Substantia nigra (tissue), 51 donors: ENCODE measurements at places on chromosomes 3 and 15.
A peak's percentile ranks its signal among the peaks of the same experiment; 100 is the strongest.

DNA sequence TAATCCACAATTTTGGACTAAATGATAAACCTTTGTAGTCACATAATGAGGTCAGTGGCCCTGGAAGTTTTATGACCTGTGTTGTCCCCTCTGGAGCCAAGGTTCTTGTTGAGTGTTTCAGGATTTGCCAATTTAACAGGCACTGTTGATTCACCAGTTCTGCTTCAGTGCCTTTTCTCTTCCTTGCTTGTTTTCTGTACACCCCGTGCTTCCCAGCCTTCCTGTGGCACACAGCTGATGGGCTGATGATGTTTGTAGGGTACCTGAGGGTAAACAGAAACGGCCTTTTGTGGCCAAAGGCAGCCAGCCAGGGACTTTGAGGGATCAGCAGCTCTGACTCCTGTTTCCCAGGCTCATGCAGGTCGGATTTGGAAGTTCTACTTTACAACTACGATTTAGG, 13.3 kb downstream of the GYG1 start:
- DNase-seq: peak; percentile 24

DNA sequence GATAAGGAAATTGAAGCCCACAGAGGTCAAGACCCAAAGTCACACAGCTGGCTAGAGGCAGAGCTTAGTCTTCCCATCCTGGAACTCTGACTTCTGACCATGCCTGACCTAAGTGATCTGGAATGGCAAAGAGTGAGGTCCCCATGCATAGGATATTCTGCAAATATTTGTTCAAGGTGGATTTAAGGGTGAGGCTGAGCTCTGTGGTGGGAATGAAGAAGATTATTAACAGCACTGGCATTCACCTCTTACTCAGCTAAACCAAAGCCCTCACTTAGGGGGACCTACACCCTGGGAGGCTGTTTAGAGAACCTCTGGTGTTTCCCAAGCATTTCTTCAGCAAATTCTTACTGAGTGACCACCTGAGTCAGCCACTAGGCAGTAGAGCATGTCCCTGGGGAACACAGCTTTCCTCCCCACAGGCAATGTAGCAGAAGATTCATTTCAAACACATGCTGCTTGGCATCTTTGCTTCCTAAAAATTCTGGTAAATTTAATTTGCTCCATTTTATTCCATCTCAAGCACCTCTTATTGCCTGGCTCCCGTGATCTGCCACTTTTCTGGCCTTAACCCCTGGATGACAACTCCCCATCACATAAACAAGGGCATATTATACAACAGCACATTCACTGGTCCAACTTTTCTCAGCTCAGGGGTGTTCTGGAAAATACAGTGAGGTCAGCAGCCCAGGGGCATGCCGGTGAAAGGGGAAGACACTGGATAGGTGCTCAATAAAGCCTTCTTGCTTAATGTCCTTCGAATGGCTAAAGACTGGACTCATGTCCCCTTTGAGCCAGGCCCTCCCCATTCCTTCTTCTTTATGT, 176.0 kb downstream of the ABHD5 start:
- DNase-seq: no peak

GRCh38 chr15:60901647-60902046, 327.5 kb downstream of the RORA start:
- DNase-seq: no peak

DNA sequence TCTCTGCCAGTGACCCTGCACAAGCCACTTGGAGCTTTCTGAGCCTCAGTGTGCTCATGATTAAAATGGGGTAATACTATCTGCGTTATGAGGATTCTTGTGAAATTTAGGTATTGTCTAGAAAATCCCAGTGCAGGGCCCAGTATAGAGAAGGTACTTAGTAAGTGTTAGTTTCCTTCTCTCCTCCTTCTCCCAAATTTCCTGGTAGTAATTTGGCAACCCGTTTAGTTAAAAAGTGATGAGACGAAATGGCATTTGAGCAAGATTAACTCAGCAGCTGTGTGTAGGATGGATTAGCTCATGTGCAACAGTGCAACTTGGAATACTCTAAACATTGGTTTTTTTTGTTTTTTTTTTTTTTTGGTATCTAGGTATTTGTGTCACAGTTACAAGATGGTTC, 84.6 kb downstream of the SLCO3A1 start:
- DNase-seq: no peak

GRCh38 chr15:99249270-99249841, at the start of gene TTC23:
Gene TTC23 (minus strand): TSS chr15:99249581. CDS start chr15:99228712, 20,869 bp downstream.
- peak; percentile 7 for DNase-seq

GRCh38 chr15:25087137-25087536, 132.3 kb downstream of the SNRPN start:
- DNase-seq: no peak

- no peak for DNase-seq
Observed at GRCh38 chr3:55468251-55468650, 18.9 kb downstream of the WNT5A start.

DNA sequence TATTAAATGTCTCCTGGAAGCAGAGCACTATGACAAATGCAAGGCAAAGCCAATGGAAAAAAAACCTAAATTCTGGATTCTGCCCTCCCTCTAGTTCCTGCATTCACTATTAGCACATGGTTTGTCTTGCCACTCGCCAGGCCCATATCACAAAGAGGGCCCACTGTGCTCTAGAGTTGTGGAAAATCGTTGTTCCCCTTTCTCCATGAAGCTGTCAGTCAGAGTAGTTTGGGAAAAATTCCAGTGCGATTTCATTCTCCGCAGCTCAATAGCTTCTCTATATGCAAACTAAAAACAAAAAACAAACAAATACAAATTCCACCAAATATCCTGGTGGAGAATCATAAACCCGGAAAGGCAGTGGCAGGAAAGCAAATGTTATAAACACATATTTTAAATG, 77.3 kb downstream of the RORA start:
- no peak for DNase-seq

GRCh38 chr3:31358473-31359070, 174.2 kb upstream of the STT3B start:
- no peak for DNase-seq

- DNase-seq: no peak
Observed at GRCh38 chr3:97712919-97713318, 51.6 kb upstream of the ARL6 start.

- peak; percentile 76 for DNase-seq
Observed at GRCh38 chr3:10758304-10759037, 57.6 kb upstream of the SLC6A11 start.

DNA sequence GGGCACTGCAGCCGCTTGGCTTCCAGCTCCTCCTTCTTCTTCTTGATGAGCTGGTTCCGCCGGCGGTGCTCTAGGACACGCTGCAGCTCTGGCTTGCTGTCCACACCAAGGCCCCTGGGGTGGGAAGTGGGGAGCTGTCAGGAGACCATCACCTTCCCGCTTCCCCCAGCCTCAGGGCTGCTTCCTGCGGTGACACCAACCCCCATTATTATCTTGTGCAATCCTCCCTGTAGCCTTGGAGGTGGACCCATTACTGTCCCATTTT, 10.0 kb downstream of the FAM107A start:
- DNase-seq: no peak
